Substantia nigra (tissue), 51 donors: ENCODE measurements at places on chromosomes 12 and 14.
A peak's percentile ranks its signal among the peaks of the same experiment; 100 is the strongest.

- no peak for DNase-seq
Measured at GRCh38 chr14:83988275-83988674, 1541.7 kb upstream of the FLRT2 start.

DNA sequence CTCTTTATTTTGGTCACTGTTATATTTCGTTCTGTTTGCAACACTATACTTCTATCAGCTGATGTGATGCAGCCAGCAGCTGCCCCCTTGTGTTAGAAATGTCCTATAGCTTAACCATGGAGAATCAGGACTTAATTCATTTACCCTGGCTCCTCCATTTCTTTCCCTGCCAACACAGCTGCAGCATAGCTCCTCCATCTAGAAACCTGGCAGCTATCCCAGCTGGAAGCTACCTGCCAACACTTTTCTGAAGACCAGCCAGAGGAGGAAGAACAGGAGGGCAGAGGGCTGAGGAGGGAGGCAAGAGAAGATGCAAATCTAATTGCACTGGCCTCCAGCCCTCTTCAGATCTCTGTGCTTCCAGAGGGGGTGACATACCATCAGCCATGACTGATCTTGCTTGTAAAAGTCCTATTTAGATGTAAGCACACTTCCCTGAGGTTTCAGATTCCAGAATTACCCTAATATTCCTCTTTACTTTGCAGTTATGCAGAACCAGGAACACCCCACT is 156.8 kb upstream of the TMEM260 start:
- DNase-seq, result peak; percentile 46

GRCh38 chr12:68792952-68793351 is 15.0 kb upstream of the MDM2 start:
- DNase-seq, result no peak

DNA sequence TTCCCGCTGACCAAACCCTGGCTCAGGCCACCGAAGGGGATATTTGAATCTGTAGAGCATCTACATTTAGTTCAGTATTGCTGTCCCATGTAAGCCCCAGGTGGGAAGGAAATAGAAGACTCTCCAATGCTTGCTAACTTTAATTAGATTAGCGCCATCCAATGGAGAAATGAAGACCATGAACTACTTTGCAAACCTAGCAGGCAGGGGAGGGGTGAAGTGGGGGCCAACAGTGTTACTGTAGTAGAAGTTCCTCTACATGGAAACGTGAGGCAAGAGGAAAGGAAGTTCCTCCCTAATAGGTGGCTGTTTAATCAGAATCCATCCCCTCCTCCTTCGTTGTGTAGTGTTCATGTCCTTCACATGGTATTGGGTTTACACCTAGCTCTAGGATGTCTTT is 9.3 kb upstream of the DENND5B start:
- no peak for DNase-seq

DNA sequence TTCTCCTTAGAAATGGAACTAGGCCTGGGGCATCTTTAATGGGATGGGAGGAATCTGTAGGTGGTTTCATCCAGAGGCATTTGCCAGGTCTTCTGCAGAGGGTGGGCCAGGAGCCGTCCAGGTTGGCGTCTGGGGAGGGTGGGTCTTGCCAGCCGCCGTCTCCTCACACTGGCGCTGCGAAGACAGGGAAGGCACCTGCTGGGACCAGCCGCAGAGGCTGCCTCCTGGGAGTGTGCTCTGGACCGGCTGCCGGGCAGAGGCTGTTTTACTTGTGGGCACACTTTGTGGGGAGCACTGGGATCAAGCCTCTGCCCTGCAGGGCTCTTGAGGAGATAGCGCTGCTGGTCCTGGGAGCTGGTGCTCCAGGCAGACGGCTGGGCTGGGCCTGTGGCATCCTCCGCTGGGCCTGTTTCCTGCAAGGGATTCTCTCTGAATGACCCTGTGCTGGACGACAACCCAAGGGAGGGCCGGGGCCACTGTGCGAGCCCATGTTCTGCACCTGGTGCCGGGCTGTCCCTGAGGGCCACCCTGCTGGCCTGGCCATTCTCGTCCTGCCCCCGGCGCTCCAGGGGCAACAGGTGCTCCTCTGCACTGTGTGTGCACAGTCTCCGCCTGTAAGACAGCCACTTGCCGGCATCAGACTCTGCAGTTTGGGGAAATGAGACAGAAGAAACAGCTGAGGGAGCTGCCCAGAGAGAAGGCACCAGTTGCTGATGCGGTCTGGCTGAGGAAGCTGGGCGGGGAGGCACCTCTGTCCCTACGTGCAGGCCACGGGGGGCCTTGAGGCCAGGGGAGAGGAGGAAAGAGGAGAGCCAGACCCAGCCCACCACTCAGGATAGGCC is 10.0 kb upstream of the TEX22 start:
- no peak for DNase-seq

- DNase-seq, result no peak
Measured at GRCh38 chr14:69459122-69459521, 25.4 kb upstream of the PLEKHD1 start.

GRCh38 chr14:89128311-89129026 is 288.6 kb downstream of the FOXN3 start:
- DNase-seq, result no peak

DNA sequence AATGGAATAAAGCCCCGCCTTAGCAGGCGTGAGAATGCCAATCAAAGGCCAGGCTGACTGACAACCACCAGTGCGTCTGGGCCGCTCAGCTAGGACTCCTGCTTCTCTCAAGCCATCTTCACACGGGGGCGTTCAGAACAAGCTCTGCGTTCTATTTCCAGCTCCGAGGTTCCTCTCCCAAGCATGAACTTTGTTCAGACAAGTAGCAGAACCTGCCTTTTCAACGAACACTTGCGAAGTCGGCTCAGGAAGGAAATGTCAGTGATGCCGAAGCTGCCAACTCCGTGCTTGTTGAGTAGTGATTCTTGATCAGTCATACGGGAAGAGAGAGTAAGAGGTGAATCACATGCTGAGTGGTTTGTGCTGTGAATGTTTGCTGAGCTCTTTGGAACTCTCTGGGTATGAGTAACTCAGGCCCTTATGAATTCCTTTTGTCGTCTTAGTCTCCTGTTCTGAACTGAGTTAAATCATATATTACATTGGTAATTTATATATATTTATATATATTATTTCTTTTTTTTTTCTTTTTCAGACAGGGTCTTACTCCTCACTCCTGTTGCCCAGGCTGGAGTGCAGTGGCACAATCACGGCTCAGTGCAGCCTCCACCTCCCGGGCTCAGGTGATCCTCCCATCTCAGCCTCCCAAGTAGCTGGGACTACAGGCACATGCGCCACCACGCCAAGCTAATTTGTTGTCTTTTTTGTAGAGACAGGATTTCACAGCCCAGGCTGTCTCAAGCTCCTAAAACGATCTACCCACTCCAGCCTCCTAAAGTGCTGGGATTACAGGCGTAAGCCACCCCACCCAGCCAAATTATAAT is 29.4 kb upstream of the BCL7A start:
- no peak for DNase-seq

DNA sequence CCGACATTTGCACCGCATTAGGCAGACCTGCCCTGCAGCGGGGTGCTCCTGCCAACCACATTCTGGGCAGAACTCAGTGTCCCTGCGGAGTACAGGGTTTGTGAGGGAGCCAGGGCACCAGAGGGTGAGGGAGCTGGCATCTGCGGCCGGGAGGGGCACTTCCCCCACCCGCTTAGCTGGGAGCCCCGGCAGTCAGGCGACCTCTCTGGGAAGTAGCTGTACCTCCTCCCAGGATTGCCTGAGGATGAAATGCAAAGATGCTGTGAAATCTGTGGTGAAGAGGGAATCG is 58.6 kb downstream of the ANKRD9 start:
- DNase-seq, result peak; percentile 57

- peak; percentile 81 for DNase-seq
Measured at GRCh38 chr14:69953266-69953915, 74.2 kb downstream of the SMOC1 start.

GRCh38 chr14:22375321-22375930 is 213.6 kb downstream of the DAD1 start:
- no peak for DNase-seq

DNA sequence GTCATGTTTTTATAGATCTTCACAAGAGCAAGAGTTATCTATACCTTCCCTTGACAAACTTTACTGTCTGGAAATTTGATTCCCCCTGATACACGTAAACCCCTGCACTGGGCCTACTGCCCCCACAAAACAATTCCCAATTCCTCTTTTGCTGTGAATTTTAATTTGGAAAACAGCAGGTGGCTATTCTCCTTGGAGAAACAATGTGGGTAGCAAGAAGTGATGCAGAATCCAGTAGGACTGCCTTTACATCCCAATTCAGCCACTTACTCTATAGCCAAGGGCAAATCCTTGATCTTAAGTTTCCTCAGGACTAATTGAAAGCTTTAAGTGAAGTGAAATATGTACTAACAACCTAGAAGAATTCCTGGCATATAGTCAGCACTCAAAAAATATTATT is 129.3 kb downstream of the ACSS3 start:
- DNase-seq, result no peak

DNA sequence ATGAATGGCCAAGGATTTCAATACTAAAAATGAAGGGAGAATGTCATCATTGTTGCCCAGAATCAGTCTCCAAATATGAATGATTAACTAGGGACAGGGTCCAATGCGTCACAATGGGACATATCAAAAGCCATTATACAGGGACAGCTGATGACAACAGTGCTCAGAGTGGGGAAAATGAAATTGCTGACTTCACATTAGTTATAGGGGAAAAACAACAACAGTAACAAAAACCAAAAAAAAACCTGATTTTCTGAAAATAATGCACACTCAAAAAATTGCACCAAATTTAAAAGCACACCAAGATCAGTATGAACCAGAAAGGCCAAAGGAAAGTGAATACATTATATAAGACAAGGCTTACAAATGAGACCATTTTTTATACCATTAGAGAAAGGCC is 353.2 kb upstream of the SOX5 start:
- DNase-seq, result no peak

GRCh38 chr14:104541905-104542465 is 37.6 kb upstream of the C14orf180 start:
- no peak for DNase-seq

- DNase-seq, result no peak
Measured at GRCh38 chr12:28108599-28108998, 81.7 kb upstream of the CCDC91 start.

- no peak for DNase-seq
Measured at GRCh38 chr12:12616512-12617310, 5.0 kb downstream of the CREBL2 start.

DNA sequence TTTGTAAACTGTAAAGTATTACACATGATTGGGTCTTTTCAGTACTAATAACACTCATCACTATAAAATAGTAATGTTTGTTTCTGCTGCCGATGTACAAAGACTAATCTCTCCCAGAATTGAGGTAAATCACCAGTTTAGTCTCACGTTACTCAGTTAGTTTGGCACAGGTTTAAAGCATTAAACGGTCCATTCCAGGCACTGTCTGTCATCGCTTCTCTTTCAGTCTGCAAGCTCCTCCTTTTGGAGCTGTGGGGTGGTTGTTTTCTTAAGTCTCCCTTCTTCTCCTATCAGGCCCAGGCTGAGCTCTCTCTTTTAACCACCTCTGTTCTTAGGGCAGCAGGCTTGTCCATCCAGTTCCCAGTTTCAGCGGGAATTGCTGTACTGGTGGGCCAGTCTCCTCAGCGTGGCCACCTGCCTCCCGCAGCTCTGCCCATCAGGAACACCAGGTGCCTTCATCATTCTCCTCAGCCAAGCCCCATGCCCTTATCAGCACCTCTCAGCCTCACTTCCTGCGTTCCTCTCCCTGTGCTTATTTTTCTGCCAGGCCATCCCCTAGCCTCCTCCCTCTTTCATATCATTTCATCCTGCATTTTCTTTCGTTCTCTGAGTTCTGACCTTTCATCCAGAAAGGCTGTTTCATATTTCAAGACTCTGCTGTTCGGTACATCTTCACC is 149.0 kb downstream of the TGFB3 start:
- DNase-seq, result no peak

DNA sequence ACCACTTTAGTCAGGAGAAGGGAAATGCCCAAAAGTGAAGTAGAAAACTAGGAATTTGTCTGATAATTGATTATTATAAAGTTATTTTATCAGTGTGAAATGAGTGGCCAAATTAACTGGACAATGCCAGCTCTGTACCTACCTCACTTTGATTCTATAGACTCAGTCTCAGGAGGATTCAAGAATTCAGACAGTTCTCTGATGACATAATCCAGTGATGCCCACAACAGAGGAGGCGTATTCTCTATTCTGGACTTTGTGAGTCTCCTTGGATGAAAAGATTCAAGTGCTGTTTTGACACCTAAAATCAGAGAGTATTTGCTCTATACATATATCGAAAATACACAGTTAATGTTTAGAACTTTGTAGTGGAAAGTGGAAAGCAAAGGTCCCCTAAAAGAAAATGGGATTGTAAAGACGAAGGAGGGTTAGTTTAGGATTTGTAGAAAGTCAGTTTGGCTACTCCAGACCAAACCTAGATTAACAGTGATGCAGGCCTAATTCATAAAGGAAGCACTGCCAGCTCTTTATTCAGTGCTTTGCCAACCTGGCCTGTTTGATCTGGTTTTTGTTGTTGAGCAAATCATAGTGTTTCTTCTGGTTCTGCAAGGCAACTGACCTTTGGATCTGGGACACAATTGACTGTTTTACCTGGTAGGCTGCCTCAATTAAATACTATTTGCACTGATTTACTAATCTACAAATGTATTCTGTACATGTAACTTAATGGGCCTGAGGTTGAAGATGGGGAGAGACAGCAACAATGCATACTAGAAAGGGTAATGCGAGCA is 67.4 kb downstream of the DAD1 start:
- DNase-seq, result no peak

DNA sequence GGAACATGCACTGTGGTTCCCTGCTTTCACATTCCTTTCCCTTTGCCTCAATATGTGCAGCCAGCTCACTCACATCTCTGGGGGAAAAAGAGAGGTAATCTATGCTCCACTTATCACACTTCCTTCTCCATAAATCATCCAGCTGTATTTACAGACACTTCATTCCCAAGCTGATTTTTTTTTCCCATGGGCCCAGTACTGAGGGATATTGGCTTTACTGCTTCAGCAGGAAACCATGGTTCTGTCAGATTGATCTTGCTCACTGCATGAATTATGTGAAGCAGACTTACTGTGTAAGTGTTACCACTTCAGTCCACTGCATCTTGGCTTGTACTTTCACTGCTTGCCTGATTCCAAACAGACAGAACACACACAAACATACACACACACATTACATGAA is 555.6 kb downstream of the CCER1 start:
- DNase-seq, result no peak

DNA sequence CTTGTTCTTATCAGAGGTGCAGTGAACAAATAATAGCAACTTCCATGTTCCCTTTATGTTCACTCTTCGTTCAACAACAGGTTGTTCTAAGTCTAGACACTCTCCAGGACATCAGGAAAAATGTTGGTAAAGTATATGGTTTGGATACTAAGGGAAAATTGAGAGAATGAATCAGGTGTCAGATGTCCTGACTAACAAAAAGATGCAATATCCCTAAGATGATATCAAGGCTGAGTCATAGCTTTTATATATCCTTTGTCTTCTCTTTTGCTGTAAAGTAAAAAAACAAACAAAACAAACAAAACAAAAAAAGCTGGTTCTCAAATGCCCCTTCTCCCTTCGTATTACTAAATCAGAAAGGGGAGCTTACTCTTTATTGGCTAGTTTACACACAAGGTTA is 11.1 kb downstream of the GLIPR1L1 start:
- DNase-seq, result no peak

GRCh38 chr14:51786227-51786626 is 74.2 kb upstream of the GNG2 start:
- no peak for DNase-seq

- no peak for DNase-seq
Measured at GRCh38 chr14:37436519-37436918, 158.5 kb downstream of the FOXA1 start.

GRCh38 chr12:87116780-87117179 is 860.6 kb upstream of the MGAT4C start:
- no peak for DNase-seq

- no peak for DNase-seq
Measured at GRCh38 chr12:50200552-50201273, 33.5 kb upstream of the CERS5 start.
